GM23338 (cell line): ENCODE measurements at places on chromosomes 13 and 19.

DNA sequence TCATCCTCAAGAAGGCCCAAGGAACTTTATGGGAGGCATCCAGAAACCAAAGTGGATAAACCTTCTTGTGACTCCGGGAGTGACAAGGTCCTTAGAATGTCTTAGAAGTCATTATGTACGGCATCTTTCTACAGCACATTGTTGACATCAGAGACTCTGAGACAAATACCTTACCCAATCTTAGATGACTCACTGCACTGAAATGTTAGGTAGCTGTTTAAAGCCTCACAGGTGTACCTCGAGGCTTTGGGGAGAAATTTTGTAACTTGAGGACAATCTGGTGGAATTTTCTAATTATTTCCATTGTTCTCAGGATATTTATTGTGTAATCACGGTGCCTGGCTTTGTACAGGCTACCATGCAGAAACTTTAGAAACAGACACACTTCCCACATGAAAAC, 14.8 kb upstream of the LGALS13 start:
- no peak for DNase-seq

DNA sequence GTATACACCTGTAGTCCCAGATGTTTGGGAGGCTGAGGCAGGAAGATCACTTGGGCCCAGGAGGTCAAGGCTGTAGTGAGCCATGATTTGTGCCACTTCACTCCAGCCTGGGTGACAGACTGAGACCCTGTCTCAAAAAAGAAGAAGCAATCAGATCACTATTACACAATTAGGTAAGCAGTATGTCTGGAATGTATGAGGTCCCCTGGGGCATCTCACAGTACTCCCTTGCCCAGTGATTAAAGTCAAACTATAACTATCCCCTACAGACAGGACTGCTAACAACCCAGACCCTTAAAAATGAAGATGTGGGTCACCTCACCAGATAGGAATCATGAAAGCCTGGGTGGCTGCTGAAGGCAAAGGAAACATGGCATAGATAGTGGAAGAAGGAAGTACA, 9.4 kb upstream of the PAN3 start:
- no peak for DNase-seq

DNA sequence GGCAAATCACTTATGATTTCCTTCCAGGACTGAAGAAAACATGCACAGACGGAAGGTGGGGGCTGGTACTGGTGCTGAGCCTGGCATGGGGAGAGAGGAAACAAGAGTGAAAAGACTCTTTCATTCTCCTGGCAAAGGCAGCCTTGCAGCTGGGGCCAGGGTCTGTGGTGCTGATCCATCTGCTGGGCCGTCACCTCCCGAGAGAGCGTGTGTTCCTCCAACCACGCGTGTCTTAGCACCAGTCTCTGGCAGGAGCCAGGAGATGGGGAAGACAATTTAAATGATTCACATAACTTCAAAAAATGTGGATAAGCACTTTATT, 23.9 kb upstream of the SPART start:
- DNase-seq, result no peak

GRCh38 chr13:61857198-61857597, 441.5 kb upstream of the PCDH20 start:
- DNase-seq, result no peak

GRCh38 chr19:33398361-33399060, 25.0 kb downstream of the CEBPG start:
- DNase-seq, result no peak

- no peak for DNase-seq
Measured at GRCh38 chr13:112845511-112846144, 123.4 kb upstream of the MCF2L start.

- no peak for DNase-seq
Measured at GRCh38 chr13:79374578-79374977, 31.5 kb downstream of the RBM26 start.

GRCh38 chr19:43469160-43469480, 3.7 kb upstream of the LYPD3 start:
- no peak for DNase-seq

DNA sequence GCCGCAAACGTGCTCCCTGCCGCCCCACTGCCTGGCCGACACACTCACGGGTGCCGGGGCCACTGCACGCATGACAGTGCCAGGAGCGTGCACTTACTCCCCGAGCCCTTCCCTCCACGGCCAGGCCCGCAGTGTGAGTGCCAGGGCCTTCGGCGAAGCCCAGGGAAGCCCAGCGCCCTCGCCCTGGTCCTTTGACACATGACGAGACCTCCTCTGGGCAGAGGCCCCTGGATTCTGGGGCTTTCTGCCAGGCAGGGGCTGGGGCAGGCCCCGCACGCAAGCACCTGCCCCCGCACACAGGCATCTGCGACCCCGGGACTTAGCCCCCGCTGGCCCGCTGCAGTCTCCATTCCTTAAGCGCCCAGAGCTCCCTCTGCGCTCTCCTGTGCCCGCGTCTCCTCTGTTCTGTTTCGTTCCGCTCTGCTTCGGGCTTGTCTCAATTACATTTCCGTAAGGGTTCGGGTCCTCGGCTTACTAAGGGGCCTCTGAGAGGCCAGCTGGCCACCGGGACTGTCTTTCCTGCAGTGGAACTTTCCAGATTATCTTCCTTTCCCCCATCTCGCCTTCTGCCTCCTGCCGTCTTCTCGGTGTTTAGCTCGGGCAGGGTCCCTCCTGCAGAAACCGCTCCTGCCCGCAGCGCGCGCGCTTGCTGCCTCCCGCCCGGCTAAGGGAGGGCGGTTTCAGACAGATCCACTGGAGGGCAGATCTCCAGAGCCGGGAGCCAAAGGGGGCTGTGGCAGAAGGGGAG, 98.8 kb downstream of the ING1 start:
- peak; percentile 77 for DNase-seq

DNA sequence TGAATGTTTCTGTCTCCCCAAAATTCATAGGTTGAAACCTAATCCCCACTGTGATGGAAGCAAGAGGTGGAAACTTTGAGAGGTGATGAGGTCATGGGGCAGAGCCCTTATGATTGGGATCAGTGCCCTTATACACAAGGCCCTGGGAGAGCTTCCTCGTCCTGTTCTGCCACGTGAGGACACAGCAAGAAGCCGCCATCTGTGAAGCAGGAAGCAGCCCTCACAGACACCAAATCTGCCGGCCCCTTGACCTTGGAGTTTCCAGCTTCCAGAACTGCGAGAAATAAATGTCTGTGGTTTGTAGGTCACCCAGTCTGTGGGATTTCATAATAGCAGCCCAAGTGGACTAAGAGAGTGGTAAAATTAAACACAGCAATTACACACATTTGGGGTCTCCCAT, 737.4 kb downstream of the UQCRFS1 start:
- DNase-seq, result no peak
